ENCODE measurements at places on chromosomes 5 and 9. TPM values are rescaled to one million over a fixed set of nuclear protein-coding genes. Genes with fewer than 3 reads are reported as not detected.

TXNDC8 gene
- not detected for total RNA-seq

- DNase-seq: no peak
Observed at GRCh38 chr5:69493396-69494133, 975 bp downstream of the OCLN start.

DNA sequence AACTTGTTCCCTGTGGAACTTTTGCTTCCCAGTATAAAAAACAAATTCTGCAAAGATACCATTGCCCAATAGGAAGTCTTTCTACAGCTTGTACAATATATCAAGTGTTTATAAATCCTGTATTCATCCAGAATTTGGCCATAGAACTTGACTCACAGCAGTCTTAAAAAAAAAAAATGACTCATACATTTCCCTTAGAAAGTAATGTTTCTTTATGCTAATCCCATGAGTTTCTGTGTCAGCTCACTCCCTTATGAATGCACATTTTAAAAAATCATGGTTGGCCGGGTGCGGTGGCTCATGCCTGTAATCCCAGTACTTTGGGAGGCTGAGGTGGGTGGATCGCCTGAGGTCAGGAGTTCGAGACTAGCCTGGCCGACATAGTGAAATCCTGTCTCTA, 89.3 kb upstream of the DMRT1 start:
- no peak for DNase-seq

GRCh38 chr9:14433351-14434157, 119.6 kb upstream of the NFIB start:
- DNase-seq: no peak

PCDHGB6 gene
- 5.0 TPM for total RNA-seq

DNA sequence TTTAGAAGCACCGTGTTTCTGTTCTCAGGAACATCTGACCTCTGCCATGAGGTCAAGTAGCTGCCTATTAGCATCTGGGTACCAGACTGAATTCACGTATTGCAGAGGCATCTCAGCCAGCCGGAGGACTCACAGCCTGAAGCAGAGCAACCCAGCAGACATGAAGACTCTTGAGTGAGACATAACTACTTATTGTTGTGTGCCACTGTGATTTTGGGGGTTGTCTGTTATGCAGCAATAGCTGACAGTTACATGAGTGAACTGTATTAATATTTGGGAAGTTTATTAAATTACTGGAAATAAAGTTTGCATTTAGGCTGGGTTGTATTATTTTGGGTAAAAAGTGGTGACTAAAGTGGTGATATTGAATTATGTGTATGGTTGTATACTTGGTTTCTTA, 1.3 kb upstream of the ACOT12 start:
- no peak for DNase-seq

DNA sequence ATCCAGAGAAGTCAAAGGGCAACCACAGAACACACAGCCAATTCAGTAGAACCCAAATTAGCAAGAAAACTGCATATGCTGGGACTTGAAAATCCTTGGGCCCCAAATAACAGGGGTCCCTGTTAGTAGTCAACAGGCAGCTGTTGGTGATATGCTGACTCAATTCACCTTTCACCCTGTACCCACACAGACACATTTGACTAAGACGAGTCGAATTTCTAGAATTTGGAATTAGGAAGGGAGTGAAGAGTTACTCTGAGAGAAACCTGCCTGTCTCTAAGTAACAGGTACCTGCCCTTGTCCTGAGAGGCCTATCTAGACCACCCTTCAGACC, 821 bp upstream of the VCP start:
- no peak for DNase-seq

DNA sequence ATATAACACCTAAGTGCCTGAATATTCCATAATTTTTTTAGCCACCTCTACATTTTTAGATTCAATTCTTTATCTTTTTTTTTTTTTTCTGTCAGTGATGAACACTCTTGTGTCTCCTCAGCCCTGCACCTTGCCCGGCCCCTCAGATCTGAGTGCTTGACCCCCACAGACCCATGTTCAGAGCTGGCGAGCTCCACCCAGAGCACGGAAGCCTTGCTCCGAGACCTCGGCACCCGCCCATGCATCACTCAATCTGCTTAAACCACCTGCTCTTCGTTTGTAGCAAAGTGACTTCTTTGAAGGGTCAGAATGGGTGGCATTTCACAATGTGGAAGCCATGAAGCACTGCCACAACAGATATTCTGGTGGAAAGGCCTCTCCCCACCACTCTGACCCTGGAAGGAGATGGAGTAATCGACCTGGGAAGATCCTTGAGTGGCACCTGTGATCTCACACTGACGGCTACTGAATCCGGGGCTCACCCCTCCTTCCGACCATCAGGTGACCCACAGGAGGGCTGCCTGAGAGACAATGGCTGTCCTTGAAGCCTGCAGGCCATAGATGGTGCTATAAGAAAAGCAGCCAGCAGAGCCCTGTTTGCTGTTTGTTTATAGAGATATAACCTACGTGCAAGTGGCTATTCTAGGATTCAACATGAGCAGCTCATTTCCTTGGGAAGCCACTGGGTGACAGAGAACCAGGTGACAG, 261.1 kb upstream of the IRX4 start:
- DNase-seq: no peak

KCNN2 gene
- 7.2 TPM for total RNA-seq

LMX1B gene
- total RNA-seq: 1.3 TPM

- DNase-seq: no peak
Observed at GRCh38 chr9:6305954-6306563, 22.1 kb upstream of the TPD52L3 start.

DNA sequence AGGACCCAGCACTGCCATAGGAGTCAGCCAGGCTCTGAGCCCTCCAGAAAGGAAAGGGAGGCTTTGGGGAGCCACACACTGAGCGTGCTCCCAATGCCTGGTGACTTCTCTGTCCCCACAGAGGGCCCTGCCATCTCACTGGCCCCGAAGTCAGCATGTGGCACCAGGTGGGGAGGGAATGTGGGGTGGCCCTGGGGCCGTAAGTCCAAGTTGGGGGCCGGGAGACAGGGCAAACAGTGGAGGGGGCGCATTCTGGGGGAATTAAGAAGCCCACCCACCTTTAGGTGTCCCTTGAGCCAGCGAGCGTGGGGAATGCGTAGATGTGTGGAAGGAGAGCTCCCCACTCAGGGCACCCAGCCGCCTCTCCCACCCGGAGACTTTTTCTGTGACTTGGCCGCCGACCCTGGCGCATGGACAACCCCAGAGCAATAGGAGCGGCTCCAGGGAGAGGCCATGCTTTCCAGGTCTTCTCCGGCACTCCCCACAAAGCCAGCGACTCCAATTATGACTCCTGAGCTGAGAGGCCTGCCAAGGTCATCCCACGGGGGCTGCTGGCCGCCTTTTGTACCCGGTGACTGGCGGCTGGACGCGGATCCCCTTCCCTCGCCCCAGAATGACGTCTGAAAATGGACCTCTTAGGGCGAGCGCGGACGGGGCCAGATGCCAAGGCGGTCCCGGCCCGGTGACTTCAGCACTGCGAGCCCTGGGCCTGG, 9.8 kb downstream of the IRX1 start:
- DNase-seq: no peak

GRCh38 chr9:127388856-127389238, 8.1 kb upstream of the SLC2A8 start:
- no peak for DNase-seq

DNA sequence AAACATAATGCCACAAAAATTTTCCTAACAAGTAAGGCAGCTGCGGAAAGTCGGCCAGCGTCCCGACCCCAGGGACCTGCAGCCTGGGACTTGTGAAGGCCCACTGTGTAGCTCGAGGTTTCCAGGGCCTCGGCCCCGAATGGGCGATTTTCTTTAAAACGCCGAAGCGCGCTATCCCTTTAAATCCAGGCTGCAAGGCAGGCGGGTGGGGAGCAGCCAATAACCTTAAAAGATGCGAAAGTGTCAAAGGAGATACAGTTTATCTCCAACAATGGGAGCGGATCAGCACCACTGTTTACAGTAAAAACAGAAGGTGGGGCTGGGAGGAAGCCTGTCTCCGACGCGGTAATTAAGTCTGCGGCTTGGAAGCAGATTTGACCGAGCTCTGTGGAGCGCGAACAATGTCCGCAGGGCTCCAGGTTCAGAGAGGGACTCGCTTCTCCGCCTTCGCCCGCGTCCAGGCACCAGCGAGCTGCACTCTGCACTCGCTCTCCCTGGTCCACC, 1.7 kb upstream of the ZSWIM6 start:
- peak; percentile 27 for DNase-seq

- no peak for DNase-seq
Observed at GRCh38 chr5:172598251-172599203, 42.5 kb upstream of the NEURL1B start.

OR1L1 gene
- not detected for total RNA-seq

DNA sequence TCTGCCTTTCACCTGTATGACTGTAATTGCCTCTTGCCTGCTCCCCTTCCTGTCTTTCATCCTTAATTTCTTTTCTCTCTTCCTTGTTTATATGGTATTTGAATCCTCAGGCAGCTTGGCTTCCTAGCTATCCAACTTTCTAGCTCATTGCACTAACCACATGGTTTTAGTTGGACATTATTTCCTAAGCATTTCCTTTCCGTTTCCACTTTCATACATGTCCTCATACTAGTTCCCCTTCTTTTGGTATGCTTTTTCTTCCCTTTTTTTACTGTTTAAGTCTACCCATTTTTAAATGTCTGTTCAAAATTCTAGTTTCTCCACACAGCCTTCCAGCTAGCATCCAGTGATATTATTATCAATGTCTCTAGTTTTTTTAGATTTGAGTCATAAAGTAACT, 6.6 kb downstream of the CWC27 start:
- no peak for DNase-seq

RNF180 gene
- total RNA-seq: 12.9 TPM

CKMT2 gene
- 1,824 TPM for total RNA-seq

DNA sequence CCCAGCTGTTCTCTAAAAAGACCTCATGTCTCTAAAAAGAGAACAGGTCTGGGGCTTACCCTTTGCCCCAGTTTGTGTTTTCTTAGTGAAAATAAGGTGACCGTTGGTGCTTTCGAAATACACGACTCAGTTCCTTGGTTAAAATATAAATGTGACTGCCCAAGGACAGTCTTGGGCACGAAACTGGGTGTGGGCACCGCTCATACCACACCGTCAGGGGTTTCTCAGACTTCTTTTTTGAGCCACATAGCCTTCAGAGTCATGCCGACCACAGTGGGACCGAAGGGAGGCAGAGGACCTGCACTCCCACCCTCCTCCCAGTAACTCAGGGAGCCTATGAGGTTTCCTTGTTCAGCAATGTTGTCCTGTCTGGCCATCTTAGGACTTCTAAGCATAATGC, 6.5 kb downstream of the SNX18 start:
- no peak for DNase-seq

TAF11L9 gene
- not detected for total RNA-seq

DNA sequence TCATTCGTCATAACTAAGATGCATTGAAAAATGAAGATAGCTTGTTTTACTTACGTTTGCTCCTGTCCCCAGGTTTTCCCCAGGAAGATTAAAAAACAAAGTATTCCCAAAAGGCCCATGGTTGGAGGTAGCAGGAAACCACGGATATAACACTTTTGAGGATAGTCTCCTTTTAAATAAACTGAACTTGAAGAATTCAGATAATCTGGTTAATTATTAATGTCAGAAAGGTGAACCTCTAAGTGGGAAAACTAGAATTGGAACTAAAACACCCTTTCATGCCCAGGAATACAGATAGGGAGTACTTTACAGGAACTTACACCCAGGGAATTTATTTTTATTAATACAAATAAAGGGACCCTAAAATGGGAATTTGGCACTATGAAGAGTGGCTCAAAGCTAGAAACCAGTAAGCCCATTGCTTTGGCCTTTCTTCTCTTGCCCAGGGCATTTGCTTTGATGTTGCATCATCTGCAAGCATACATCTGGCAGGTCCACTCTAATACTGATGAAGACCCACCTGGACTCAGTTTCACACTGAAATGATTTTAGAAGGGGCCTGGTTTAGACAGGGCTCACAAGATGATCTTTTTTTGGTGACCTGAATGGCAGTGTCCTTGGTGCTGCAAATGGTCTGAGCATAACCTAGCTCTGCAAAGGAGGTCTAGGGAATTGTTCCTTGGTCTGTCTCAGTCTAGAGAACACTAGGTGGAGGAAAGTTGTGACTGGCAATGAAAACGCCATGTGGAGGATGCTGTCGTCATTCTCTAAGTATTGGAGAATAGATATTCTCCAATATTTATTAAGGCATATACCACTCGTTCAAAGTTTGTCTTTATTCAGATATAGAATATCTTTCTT, at the start of gene C5:
TSS of gene C5 (minus strand) at position 148 of the 861 bp plus-strand sequence. CDS start at position 119, 29 bp downstream.
- DNase-seq: no peak

TMOD1 gene
- total RNA-seq: 186 TPM

GRCh38 chr5:69288069-69288468, 44.5 kb downstream of the CCDC125 start:
- no peak for DNase-seq

GRCh38 chr5:1777281-1778137, 22.1 kb downstream of the MRPL36 start:
- DNase-seq: no peak

MAP1B gene
- total RNA-seq: 73.2 TPM

DNA sequence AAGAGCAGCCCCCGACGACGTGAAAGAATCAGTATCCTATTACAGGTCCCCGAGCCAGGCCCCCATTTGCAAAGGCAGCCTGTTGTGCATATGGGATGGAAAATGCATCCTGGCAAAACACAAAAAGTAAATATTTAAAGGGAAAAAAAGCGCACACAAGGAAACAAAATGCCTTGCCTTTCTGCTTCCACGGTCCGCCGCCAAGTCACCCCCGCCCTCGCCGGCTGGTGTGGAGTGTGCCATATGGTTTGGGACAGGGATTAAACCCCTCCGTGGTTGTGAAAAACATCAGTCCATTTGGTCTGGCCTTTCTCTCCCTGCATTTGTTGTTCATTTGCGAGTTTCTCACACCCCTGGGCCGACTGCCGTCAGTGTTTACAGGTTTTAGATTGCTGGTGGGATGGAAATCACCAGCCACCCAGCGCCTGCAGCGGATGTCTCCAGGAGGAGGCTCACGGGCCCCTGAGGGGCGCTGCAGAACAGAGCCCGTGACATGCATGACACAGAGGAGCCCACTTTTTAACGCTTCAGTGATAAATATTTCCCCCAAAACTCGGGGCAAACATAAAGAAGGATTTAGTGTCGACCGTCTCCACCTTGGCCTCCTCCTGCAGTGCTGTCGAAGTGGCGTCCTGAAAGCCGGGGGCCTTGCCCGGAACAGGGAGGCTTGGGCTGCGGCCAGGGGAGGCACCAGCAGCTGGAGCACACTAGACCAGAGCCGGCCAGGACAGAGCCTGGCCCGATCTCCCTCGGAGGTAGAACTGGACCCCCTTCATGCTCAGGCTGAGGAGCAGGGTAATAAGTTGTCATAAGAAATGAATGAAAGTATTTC, 161.5 kb downstream of the HSD17B3 start:
- no peak for DNase-seq

SLC34A3 gene
- not detected for total RNA-seq

DNA sequence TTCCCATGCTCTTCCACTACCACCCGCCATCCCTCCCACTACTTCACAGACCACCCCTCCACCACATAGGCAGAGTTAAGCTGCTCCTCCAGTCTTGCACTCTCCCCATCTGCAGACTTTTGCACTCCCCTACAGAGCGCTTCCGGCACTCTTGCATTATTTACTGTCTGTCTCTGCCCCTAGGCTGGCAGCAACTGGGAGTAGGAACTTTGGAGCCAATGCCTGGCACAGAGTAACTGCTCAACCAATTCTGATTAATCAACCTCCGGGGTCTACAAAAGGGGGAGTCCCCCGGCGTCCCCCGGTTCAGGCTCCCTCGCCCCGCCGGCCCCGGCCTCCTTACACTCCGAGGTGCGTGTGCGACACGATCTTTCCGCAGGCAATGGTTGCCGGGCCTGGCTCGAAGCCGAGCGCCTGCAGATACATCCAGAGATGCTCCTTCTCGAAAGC, 498 bp downstream of the HAUS6 start:
- DNase-seq: no peak

Data from left ventricle myocardium inferior (tissue), 1 donor.